ENCODE measurements at places on chromosomes 1 and 21.
A peak's percentile ranks its signal among the peaks of the same experiment; 100 is the strongest.

- DNase-seq: no peak
These were observed 26.8 kb upstream of the NCAM2 start for GRCh38 chr21:20971296-20971921.

GRCh38 chr1:45892068-45892785 is 88.8 kb downstream of the MAST2 start:
- DNase-seq: no peak

- no peak for DNase-seq
These were observed 32.2 kb upstream of the GADD45A start for GRCh38 chr1:67652800-67653199.

GRCh38 chr1:206568256-206568655 is 44.0 kb downstream of the EIF2D start:
- DNase-seq: no peak

- no peak for DNase-seq
These were observed 18.9 kb downstream of the CAPN2 start for GRCh38 chr1:223731133-223731770.

DNA sequence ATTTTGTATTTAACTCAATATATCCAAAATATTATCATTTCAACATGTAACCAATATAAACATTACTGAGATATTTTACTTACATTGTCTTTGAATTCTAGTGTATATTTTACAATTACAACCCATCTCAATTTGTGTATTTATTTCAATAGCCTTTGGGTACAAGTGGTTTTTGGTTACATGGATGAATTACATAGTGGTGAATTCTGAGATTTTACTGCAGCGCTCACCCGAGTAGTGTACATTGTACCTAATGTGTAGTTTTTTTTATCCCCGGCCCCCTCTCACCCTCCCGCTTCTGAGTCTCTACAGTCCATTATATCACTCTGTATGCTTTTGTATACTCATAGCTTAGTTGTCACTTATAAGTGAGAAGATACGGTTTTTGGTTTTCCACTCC is 117.0 kb upstream of the GALNT2 start:
- no peak for DNase-seq

DNA sequence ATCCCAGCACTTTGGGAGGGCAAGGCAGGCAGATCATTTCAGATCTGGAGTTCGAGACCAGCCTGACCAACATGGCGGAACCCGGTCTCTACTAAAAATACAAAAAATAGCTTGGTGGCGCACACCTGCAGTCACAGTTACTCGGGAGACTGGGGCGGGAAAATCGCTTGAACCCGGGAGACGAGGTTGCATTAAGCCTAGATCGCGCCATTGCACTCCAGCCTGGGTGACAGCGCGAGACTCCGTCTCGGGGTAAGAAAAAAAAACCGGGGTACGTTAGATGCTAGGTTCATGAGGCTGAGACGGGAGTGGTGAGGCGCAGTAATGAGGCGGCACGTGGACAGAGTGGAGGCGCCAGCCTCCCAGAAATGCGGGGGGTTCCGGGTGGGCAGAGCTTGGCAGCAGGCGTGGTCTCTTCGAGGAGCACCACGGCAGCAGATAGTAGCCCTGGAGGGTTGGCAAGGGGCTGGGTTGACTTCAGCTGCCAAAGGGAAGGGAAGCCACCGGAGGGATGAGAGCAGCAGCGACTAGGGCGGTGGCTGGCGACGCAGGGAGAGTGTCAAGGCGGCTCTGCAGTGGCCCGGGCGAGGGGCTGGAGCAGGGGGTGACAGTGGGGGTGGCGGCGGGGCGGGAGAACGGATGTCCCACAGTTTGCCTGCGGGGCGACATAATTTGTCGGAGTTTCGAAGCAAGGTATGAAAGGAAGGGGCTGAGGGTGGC is 832 bp downstream of the MRPL20 start:
- peak; percentile 31 for DNase-seq

DNA sequence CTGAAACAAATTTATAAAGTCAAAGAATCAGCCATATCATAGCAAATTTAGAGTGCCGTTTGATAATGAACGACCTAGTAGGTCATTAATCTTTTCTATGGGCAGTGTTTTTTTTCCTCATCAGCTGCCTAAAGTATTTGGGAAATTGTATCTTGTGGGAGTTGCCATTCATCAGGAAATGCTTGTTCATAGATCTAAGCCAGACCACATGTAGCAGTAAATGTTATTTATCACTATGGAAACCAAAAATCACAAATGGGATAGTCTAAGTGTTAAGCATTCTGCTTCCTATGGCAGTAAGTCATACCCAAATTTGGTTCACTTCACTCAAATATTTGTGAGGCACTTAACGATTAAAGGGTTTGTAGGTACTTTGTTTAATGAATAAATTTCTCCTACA is 52.9 kb downstream of the LRRC8D start:
- DNase-seq: no peak

DNA sequence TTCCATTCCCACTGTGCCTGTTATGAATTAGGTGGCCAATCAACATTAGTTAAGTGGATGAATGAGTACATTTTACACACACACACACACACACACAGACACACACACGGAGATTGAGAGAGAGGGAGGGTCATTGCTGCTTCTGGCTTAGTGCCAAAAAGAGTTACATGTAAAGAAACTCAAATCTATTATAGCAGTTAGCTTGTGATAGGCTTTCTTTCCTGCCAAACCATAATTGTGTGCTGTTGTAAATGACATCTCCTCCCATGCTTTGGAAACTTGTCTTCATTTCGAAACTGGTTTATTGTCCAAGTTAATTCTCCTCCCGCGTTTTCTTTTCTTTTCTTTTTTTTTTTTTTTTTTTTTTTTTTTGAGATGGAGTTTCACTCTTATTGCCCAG is 1.4 kb upstream of the MT1HL1 start:
- DNase-seq: no peak

GRCh38 chr1:229894532-229894931 is 172.5 kb upstream of the GALNT2 start:
- DNase-seq: no peak

DNA sequence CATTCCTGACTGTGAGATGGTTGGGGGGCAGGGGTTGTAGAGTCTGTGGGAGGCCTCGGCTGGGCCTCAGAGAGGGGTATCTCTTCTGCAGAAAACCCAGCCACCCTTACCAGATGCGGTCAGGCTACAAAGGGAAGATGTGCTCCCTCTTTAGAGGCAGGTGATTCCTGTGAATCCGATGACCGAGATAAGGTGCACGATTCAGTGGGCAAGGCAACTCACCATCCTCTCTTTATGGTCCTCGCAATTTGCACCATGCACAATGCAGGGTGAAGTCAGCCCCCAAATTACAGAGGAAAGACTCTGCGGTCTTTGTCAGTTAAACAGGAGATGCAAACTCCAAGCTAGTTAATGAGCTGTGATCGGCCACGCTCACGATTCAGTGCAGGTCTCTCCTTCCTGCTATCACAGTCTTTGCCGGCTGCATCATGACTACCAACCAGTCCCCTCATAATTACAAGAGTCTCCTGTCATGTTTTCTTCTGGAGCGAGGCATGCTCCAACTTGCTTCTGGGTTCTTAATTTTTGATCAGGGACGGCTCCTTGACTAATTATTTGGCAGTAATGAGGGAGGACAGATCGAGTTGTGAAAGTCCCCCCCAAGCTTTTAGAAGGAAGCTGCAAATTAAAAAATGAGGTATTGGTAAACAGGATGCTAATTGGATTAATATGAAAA is 12.5 kb downstream of the TP73 start:
- no peak for DNase-seq

DNA sequence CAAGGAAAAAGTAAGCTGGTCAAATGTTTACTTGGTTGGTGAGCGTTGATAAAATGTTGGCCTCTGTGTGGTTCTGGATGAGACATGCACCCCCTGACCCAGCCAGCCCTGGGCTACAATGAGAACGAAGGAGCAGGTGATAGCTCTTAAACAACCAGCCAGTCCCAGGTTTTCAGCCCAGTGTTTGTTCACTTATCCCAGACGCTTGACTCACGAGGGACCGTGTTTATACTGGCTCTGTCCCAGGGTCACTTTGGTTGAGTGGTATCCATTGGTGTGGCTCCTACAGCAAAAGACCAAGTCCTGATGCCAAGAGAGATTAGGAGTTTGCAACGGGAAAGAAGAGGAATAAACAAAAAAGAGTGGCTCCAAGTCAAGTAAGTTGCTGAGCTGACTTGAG is 86.9 kb downstream of the KCNJ15 start:
- DNase-seq: no peak

GRCh38 chr1:185562461-185563359 is 171.5 kb upstream of the HMCN1 start:
- no peak for DNase-seq

DNA sequence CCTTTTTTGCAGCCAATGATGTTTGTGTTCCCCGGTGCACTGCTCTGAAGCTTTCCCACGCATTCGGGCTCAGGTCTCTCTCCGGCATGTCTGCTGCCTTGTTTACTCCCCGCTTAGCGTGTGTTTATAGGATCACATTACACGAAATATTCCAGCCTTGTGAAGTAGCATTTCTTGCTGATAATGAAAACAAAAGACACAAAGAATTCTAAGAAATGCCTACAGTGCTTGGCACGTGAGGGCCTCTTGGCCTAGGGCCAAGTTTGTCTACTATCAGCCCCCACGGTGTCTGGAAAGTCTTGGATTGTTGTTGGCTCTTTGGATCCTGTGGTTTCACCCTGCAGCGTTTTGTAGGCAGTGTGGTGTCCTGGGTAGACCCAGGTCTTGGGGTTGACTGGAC is 11.2 kb upstream of the GSTM4 start:
- DNase-seq: no peak

DNA sequence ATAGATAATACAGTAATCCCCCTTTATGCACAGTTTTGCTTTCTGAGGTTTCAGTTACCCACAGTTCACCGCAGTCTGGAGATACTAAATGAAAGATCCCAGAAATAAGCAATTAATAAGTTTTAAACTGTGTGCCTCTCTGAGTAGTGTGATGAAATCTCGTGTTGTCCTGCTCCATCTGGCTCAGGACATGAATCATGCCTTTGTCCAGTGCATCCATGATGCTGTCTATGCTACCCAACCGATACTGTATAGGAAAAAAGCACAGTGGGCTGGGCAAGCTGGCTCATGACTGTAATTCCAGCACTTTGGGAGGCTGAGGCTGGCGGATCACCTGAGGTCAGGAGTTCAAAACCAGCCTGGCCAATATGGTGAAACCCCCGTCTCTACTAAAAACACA is 85.0 kb upstream of the SLC2A1 start:
- DNase-seq: no peak

DNA sequence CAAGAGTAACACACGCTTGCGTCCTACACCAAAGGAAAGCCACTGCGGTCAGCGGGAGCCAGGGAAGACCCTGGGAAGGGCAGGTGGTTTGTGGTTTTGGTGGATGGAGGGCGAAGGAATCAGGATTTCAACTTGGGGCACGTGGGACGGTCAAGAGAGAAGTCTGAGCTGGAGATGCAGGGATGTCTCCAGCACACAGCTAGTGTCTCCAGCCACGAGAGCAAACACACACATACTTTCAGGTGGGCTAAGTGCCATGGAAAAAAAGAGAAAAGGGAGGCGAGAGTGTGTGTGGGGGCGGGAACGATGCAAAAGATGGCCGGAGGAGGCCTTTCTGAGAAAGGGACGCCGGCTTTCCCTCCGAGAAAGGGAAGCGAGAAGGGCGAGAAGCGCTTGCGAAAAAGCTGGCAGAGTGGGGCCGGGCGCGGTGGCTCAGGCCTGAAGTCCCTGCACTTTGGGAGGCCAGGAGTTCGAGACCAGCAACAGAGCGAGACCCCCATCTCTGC is 1.4 kb upstream of the SRRM1 start:
- DNase-seq: peak; percentile 55

GRCh38 chr1:203065986-203066385 is 19.8 kb downstream of the MYOG start:
- DNase-seq: no peak

GRCh38 chr1:116769561-116769977 is 15.3 kb downstream of the CD2 start:
- peak; percentile 71 for DNase-seq

DNA sequence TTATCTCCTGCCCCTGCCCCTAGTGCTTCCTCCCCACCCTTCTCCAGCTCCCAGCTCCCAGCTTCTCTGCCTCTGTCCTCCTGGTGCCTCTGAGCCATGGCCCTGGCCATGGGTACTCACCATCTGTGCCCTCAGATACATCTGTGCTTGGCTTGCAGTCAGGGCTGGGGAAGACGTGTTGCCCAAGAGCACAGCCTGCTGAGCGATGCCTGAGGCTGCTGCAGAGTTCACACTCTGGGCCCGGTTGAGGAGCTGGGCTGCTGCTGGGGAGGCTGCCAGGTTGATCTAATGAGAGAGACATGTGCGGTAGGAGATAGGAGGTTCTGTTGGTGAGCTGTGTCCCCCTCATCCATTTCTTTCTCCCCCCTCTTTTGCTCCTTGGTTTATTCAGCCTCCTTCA is 49.4 kb upstream of the A3GALT2 start:
- no peak for DNase-seq

DNA sequence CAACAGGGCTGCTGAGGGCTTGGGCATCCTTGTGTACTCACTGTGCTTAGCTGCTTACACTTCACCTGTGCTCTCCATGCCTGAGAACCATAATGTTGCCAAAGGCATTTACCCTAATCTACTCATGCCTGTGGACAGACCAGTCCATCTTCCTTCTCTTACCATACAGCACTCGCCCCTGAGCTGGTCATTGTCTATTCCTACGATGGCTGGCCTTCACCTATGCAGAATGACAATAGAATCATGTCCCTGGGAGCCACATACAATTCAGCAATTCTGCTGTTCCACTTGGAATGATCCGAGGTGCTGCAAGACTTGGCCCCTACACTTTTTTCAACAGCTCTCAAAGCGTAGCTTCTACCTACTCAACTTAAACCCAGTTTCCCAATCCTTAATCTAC is 96.5 kb downstream of the PAPPA2 start:
- no peak for DNase-seq

DNA sequence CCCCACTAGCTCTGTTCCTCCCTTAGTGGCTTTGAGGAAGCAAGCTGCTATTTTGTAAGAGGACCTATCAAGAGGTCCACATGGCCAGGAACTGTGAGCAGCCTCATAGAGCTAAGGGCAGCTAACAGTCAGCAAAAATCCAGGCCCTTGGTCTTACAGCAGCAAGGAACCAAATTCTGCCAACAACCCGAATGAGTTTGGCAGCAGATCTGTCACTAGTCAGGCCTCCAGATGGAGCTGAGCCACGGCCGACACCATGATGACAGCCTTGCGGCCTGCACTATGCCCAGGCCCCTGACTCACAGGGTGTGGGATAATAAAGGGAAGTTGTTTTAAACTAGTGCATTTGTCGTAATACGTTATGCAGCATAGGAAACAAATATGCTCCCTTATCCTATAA is 28.0 kb upstream of the H3-3A start:
- DNase-seq: no peak

GRCh38 chr1:177210071-177210470 is 39.3 kb downstream of the BRINP2 start:
- no peak for DNase-seq

DNA sequence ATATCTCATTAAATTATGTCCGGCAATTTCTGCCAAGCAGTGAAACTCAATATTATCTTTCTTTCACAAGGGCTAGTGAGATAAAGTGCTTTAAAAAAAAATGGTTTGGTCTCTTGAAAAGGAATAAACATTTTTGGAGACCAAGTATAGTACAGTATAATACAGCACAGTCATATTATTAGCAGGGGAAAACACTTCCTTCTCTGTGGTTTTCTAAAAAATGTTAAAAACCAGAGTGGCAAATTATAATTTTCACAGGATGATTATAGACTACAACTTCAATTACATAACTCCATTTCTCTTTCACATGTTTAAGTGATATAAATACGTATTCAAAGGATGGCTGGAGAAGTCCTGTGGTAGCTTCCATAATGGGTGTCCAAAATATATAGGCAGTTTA is 170.3 kb upstream of the DMRTA2 start:
- no peak for DNase-seq

All from stimulated activated CD4-positive, alpha-beta T cell treated with anti-CD3 and anti-CD28 coated beads, Interleukin-2, amount 100 ng/mL, for 24 hours (primary cell).